ENCODE measurements at places on chromosomes 3 and 15. TPM values are rescaled to one million over a fixed set of nuclear protein-coding genes. Genes with fewer than 3 reads are reported as not detected.

RBP2 gene
- total RNA-seq: not detected

HCN4 gene
- 0.50 TPM for total RNA-seq

RBMS3 gene
- total RNA-seq: 48.8 TPM

HHATL gene
- not detected for total RNA-seq

KNG1 gene
- 8.7 TPM for total RNA-seq

PLSCR2 gene
- 1.4 TPM for total RNA-seq
